T-cell (primary cell): ENCODE measurements at places on chromosomes 11 and 22.

DNA sequence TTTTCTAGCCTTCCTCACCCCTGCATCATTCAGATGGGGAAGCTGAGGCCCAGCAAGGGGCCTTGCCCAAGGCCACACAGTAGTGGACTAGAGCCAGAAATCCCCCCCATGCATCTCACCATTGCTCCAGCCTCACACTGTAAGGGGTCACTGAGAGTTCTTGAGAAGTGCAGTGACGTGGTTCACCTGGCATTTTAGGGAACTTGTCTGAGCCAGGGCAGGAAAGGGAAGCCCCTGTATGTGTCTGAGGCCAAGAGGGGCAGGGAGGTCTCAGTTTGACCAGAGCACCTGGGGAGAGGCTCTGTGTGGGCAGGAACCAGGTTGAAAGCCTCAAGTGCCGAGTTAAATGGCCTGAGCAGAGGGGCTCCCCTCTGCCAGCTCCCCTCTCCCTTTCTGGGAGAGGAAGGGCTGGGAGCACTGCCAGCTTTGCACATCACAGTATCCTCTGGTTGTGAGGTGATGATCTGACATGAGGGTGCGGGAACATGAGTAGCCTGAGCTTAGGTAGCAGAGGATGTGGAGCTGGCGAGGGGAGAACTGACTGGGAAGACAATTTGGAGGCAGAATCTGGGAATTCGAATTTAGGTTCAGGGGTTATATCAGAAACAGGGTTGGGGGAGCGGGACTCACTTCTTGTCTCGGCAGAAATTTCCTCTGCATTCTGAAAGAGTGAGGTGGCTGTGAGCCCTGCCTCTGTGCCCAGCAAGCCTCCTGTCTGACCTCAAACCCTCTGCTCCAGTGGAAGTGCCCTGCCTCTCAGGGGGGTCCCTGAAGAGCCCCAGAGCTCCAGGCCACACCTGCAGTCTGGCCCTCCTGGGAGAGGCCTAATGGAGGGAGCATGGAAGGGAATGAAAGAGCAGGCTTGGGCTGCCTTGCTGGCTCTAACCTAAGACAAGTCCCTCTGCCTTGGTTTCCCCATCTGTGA, 14.6 kb downstream of the ARHGEF17 start:
- DNase-seq: no peak

GRCh38 chr22:48496226-48496845, 1331.3 kb downstream of the BRD1 start:
- no peak for DNase-seq

GRCh38 chr11:110614031-110614430, 98.2 kb downstream of the ARHGAP20 start:
- no peak for DNase-seq

DNA sequence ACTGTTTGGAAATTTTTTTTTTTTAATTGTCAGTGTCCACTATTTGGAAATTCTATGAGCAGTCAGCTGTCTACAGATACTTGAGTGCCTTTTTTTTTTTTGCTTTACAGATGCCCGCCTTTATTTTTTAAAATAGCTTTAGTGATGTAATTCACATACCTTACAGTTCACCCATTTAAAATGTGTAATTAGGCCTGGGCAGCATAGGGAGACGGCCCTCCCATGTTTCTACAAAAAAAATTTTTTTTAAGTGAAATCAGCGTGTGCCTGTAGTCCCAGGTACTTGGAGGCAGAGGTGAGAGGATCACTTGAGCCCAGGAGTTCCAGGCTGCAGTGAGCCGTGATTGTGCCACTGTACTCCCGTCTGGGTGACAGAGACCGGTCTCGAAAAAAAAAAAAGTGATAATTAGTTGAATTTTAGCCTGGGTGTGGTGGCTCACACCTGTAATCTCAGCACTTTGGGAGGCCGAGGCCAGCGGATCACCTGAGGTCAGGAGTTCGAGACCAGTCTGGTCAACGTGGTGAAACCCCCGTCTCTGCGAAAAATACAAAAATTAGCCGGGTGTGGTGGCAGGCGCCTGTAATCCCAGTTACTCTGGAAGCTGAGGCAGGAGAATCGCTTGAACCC, 1.5 kb downstream of the ZNF143 start:
- DNase-seq: no peak

DNA sequence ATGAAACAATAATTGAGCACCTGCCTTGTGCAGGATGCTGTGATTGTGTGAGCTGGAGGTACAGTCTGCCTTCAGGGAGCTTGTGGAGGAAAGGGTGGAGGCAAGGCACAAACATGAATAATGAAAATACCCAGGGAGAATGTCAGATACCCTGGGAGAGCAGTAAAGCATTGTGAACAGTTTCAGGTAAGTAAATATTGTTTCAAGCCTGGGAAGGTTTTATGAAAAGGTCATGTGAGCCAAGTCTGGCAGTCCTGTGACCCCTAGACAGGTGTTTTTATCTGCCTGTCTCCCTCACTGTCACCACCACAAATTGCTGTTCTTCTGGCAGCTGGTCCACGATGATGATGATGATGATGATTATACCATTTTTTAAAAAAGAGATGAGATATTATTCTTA, 32.0 kb downstream of the SPECC1L start:
- DNase-seq: no peak

DNA sequence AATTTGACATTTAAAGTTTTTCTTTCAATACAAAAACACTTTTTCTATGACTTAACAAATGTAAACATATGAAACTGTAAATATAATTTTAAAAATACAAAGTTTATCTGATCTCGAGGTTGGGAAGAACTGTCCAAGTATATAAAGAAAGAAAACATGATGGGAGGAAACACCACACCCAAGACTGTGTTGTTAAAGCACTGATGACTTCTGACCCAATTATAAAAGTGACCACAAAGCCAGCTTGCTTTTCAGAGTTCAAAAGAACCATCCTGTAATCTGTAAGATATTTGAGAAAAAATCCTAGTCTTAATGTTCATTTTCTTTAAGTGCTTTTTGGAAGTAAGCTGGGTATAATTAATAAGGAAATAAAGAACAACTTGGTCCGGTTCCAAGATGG, 15.6 kb downstream of the CEP57 start:
- no peak for DNase-seq

GRCh38 chr22:27676545-27677213, 124.9 kb downstream of the MN1 start:
- no peak for DNase-seq

DNA sequence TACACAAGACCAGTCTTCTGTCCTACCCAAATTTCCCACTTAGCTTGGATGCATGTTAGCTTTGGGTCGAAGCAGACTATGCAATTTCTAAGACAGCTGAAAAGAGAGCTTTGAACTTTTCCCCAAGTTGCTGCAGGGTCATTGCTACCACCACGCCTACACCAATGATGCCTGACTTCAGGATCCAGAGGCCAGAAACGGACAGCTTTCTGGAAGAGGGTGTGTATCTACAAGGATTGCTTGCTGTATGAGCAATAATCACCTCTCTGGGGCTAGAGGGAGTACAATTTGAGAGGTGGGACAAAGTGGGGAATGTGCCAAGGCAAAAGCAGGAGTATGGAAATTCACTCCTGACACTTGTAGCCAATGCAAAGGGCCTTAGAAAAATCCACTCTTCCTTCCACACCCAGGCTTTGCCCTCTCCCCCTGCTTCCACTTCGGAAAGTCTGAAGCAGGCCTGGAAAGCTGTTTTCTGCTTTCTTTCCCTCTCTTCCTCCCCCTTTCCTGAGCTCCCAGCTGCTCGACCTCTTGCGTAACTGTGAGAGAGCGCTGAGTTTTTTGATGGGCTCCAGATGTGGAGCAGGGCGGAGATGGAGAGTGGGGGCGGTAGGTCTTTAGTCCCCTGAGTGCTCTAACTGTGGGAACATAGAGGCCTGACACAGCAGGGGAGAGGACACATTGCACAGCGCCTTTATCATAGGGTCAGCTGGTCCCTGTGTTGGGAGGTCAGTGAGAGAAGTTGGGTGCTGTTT, 2.1 kb upstream of the PHLDB1 start:
- DNase-seq: no peak

GRCh38 chr11:94866231-94866822, 98.2 kb downstream of the AMOTL1 start:
- DNase-seq: no peak

DNA sequence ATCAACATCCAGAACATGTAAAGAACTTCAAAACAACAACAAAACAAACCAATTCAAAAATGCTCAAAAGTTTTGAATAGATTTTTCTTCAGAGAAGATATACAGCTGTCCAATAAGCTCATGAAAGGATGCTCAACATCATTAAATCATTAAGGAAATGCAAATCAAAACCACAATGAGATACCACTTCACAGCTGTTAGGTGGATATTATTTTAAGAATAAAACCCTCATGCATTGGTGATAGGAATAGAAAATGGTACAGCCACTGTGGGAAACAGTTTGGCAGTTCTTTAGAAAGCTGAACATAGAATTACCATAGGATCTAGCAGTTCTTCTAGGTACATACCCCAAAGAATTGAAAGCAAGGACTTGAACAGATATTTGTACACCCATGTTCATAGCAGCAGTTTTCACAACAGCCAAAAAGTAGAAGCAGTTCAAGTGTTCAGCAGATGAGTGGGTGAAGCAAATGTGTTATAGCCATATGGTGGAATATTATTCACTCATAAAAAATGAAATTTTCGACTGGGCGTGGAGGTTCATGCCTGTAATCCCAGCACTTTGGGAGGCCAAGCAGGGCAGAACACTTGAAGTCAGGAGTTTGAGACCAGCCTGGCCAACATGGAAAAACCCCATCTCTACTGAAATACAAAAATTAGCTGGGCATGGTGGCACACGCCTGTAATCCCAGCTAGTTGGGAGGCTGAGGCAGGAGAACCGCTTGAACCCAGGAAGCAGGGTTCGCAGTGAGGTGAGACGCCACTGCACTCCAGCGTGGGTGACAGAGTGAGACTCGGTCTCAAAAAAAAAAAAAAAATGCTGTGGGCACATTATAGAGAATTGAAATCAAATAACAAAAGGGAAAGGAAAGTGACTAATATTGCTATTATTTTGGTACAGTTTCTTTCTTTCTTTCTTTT, 42.9 kb downstream of the CBL start:
- no peak for DNase-seq

- DNase-seq: no peak
Measured at GRCh38 chr11:70477176-70477575, 78.8 kb downstream of the CTTN start.

DNA sequence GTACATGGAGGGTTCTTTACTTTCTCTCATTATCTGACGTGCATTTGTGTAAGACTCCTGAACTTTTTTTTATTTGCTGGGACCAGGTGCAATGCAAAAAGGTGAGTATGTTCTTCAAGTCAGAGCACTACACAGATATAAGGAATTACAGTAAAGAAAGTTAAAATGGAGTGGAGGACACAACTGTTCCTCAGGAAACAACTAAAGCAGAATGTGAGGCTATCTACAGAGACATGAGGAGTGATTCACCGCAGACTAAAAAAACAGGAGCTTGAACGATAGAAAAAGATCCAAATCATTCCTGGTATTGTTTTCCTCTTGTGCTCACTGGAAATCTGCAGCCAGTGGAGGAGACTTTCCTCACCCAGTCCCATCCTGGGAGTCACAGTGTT, 106.2 kb downstream of the ABTB2 start:
- DNase-seq: no peak

GRCh38 chr11:109424901-109425300, 2.9 kb downstream of the C11orf87 start:
- DNase-seq: no peak

GRCh38 chr11:58999291-58999680, 60.0 kb downstream of the GLYATL1 start:
- no peak for DNase-seq

DNA sequence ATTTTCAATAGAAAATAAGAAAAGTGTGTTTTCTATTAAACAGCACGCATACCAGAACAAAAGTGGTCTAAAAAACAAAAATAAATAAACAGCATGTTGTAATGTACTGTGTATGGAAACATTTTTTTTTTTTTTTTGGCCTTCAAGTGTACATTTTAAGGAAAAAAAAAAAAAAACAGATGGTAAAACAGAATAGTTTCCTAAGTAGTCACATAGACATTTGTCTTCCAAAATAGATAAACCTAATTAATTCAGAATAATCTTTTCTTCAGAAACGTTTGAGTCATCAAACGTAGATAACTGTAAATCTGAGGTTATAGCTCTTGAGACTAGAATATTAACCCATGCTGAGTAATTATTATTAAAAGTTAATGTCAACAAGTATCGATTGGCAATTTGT, 396 bp upstream of the CFAP300 start:
- no peak for DNase-seq

DNA sequence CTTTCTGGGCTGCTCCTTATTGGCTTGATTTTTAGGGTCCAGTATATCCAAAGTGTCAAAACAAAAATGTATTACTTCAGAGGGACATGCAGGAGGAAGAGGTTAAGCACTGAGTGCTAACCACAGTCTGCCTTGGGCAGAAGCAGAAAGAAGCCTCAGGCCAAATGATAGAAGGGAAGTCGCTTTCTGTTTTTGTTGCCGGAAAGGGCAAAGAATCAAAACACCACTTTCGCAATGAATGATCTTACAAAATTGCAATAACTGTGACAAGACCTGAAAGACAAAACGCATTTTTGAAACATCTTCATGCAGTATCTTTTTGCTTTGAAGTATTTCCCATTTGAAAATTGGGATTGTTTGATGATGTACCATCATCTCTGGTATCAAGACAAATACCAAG, 70.1 kb upstream of the PICALM start:
- no peak for DNase-seq

DNA sequence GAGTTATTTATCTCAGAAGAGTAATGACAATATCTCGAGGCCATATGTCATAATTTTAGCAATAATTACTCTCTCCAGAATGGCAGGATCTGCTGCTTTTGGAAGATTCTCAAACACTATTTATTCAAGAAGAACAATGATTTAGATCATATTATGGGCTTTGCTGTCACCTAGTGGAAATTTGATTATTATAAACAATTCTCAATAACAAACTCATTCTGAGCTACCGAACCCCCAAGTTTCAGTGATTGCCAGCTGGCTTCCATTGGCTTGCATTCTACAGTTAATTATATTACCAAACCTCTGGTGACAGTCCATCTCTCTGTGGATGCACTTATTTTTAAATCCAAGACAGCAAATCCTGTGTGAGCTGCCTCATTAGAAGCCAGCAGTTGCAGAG, 27.9 kb upstream of the SLC36A4 start:
- no peak for DNase-seq

- no peak for DNase-seq
Measured at GRCh38 chr11:116109228-116109627, 605.0 kb upstream of the CADM1 start.

- peak; percentile 58 for DNase-seq
Measured at GRCh38 chr22:38316364-38317121, 690 bp downstream of the CSNK1E start.

DNA sequence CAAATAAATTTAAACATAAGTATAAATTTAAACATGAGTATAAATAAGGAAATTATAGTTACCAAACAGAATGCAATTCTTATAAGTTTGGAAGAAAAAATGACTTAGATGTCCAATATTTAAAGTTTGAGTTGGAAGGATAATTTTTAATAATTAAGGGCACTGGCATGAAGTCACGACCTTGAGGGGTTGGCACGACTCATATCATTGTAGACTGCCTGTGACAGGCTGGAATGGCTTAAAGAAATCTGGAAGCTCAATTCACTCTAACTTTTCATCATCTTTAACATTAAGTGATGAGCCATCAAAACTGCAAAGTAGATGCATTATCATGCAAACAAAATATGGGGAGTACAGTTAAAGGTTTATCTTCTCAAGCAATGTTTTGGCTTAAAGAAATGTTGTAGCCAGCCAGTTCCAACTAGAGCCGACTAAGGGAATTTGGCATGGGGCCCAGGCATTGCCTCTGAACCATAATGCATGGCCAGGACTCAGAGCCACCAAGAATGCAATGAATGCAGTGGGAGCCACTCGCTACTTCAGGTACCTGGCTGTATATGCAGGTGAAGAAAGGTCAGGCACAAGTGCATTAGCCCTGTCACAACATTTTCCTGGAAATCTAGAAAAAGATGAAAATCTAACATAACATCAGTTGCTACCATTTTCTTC, 33.4 kb downstream of the PGR start:
- no peak for DNase-seq
